ENCODE measurements at places on chromosomes 2 and 18. TPM values are rescaled to one million over a fixed set of nuclear protein-coding genes. Genes with fewer than 3 reads are reported as not detected.

DNA sequence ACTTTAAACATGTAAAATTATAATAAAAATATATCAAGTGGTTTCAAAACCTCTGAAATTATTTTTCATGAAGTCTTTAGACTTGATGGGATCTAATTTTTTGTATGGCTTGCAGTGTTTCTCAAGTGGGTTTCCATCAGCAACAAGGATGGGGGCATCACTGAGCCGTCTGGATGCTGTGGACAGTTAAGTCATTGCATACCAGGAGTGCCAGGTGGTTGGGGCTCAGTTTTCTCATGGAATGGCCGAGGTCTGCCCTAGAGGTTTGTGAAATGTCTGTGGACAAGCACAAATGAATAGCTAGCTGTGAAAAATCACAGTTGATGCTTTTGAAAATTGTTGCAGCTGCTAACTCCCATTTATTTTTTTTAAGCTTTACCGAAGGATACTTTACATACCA is 1.7 kb downstream of the PRELID3A start:
- no peak overlapping the region for H3K4me3 ChIP-seq
- peaks cover 19% of the 10 kb centered on the region for H3K27me3 ChIP-seq
- peaks cover 19% of the 10 kb centered on the region for H3K4me1 ChIP-seq
- no peaks in the 10 kb centered on the region for H3K36me3 ChIP-seq
- no peak overlapping the region for H3K27ac ChIP-seq

DNA sequence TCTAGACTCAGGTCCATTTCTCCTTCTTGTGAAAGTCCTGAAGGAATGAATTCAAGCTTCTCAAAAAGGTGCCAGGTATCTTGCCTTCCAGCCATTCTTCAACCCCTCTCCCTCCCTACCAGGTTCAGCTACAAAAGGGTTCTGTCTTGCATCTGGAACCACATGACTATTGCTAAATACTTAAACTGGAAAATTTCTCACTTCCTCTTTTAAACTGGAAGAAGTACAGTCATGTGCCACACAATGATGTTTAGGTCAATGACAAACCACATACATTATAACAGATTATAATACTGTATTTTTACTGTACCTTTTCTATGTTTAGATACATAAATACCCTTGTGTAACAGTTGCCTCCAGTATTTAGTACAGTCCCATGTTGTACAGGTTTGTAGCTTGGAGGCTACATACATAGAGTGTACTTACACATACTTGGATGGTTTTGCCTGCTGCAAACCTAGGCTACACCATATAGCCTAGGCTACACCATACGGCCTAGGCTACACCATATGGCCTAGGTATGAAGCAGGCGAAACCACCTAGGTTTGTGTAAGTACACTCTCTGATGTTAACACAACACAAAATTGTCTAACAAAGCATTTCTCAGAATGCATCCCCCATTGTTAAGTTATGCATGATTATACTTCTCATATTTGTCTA is 142.0 kb upstream of the DNMT3A start:
- no peak overlapping the region for H3K27ac ChIP-seq
- H3K27me3 ChIP-seq: no peaks in the 10 kb centered on the region
- peaks cover 8% of the 10 kb centered on the region for H3K4me1 ChIP-seq
- no peak for DNase-seq
- H3K4me3 ChIP-seq: no peak overlapping the region

The DES gene
- total RNA-seq: not detected

- H3K4me3 ChIP-seq: no peak overlapping the region
- no peak overlapping the region for H3K27ac ChIP-seq
- no peaks in the 10 kb centered on the region for H3K36me3 ChIP-seq
- DNase-seq: no peak
Observed at GRCh38 chr2:108167699-108168098, 72.1 kb upstream of the SULT1C3 start.

- no peak for DNase-seq
- peaks cover 10% of the 10 kb centered on the region for H3K4me1 ChIP-seq
- peaks cover 66% of the 10 kb centered on the region for H3K27me3 ChIP-seq
Observed at GRCh38 chr2:218855305-218856166, 4.1 kb upstream of the WNT6 start.

The REEP1 gene
- 0.15 TPM for total RNA-seq

The CXCR1 gene
- not detected for total RNA-seq

DNA sequence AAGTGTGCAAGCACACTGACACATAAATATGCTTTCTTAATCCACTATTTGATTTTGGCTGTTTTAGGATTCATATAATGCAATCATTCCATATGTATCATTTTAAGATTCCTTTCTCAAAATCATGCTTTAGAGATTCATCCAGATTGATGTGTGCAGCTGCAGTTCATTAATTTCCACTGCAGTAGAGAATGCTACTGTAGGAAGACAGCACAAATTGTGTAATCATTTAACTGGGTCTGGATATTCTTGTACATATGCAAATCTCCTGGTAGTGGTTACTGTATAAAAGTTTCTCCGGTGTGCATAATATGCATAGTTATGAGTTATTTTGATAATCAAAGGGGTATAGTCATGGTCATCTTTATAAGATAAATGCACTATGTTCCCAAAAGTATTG is 502.5 kb upstream of the ACVR2A start:
- no peak overlapping the region for H3K4me3 ChIP-seq
- no peak overlapping the region for H3K27ac ChIP-seq
- H3K27me3 ChIP-seq: no peaks in the 10 kb centered on the region
- DNase-seq: no peak
- H3K36me3 ChIP-seq: no peaks in the 10 kb centered on the region
- H3K4me1 ChIP-seq: no peaks in the 10 kb centered on the region

DNA sequence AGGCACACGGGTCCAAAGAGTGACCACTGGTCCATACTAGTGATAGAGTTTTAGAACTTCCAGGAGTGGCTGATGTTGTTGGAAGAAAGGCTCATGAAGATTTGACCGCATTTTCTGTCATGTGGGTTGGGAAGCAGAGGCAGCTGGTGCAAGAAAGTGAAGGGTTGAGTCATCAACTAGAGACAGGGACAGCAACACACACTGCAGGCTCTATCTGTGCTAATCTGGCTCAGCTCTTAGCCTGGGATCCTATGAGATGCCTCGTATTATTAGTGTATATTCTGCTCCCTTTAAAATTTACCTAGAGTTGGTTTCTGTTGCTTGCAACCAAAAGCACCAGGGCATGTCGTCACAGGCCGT is 2.5 kb upstream of the SH3RF3 start:
- no peaks in the 10 kb centered on the region for H3K36me3 ChIP-seq
- no peak overlapping the region for H3K27ac ChIP-seq
- peaks cover 36% of the 10 kb centered on the region for H3K27me3 ChIP-seq
- DNase-seq: no peak
- H3K4me3 ChIP-seq: no peak overlapping the region
- peaks cover 11% of the 10 kb centered on the region for H3K4me1 ChIP-seq

DNA sequence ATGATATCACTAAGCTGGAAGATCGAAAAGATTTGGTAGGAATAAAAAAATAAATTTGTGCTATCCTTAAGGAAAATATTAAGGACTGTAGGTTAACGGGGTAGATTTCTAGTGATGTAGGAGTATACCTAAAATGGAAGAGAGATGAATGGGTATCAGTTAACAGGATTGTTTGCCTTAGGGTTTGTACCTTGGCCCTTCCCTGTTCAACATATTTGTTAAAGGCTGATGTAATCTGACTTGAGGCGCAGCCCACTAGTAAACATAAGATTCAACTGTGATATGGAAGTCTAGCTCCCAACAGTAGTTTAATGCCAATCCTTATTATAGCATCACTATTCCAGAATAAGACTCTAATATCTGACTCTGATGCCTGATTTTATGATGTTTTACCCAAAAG is 685.2 kb downstream of the DCC start:
- H3K36me3 ChIP-seq: no peaks in the 10 kb centered on the region
- H3K4me3 ChIP-seq: no peak overlapping the region
- H3K27ac ChIP-seq: no peak overlapping the region
- DNase-seq: no peak
- no peaks in the 10 kb centered on the region for H3K4me1 ChIP-seq

The CD8A gene
- 2.7 TPM for total RNA-seq

DNA sequence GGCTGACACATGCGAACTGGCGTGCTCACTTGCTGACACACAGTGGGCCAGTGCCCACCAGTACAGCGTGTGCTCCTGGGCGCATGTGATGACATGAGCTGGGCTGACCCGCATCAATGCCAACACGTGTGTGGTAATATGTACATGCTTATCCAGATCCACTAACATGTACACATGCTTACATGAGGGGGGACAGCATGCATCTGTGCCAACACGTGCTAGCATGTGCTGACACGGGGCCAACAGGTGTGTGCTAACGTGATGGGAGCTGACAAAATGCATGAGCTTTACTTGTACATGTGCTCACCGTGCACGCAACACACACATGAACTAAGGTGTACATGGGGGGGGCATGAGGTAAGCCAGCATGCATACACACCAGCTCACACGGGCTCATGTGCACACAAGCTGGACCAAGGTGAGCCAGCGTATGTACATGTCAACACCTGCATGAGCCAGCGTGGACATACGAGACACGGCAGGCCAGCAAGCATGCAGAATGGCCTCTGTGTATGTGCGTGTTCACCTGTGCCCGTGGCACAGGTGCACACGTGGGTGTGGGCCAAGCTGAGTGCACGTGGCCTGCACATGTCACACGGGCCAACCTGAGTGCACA is 28.5 kb downstream of the GPC1 start:
- H3K36me3 ChIP-seq: no peaks in the 10 kb centered on the region
- H3K4me3 ChIP-seq: no peak overlapping the region
- H3K4me1 ChIP-seq: no peaks in the 10 kb centered on the region
- no peak overlapping the region for H3K27ac ChIP-seq
- DNase-seq: peak; percentile 6

The CLK1 gene
- total RNA-seq: 114 TPM

The MYO1B gene
- total RNA-seq: 15.6 TPM

- no peaks in the 10 kb centered on the region for H3K4me1 ChIP-seq
- no peak overlapping the region for H3K4me3 ChIP-seq
- no peak overlapping the region for H3K27ac ChIP-seq
- no peaks in the 10 kb centered on the region for H3K36me3 ChIP-seq
Observed at GRCh38 chr2:241569831-241570281, 11.3 kb downstream of the BOK start.

DNA sequence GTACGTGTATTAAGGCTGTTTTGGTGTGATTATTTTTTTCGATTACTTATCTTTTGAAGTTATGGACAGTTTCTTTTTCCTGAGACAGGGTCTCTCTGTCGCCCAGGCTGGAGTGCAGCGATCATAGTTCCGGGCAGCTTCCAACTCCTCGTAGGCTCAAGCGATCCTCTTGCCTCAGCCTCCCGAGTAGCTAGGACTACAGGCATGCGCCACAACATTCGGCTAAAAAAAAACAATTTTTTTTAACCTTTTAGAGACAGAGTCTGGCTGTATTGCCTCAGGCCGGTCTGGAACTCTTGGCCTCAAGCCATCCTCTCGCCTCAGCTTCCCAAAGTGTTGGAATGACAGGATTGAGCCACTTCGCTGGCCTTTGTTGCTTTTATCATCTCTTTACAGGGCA is 945 bp downstream of the HAT1 start:
- H3K27ac ChIP-seq: peak overlapping the region; percentile 98
- peak overlapping the region; percentile 97 for H3K4me3 ChIP-seq
- DNase-seq: no peak
- H3K27me3 ChIP-seq: no peaks in the 10 kb centered on the region
- peaks cover 37% of the 10 kb centered on the region for H3K4me1 ChIP-seq

The HK2 gene
- 53.7 TPM for total RNA-seq

The ACAA2 gene
- 78.4 TPM for total RNA-seq

DNA sequence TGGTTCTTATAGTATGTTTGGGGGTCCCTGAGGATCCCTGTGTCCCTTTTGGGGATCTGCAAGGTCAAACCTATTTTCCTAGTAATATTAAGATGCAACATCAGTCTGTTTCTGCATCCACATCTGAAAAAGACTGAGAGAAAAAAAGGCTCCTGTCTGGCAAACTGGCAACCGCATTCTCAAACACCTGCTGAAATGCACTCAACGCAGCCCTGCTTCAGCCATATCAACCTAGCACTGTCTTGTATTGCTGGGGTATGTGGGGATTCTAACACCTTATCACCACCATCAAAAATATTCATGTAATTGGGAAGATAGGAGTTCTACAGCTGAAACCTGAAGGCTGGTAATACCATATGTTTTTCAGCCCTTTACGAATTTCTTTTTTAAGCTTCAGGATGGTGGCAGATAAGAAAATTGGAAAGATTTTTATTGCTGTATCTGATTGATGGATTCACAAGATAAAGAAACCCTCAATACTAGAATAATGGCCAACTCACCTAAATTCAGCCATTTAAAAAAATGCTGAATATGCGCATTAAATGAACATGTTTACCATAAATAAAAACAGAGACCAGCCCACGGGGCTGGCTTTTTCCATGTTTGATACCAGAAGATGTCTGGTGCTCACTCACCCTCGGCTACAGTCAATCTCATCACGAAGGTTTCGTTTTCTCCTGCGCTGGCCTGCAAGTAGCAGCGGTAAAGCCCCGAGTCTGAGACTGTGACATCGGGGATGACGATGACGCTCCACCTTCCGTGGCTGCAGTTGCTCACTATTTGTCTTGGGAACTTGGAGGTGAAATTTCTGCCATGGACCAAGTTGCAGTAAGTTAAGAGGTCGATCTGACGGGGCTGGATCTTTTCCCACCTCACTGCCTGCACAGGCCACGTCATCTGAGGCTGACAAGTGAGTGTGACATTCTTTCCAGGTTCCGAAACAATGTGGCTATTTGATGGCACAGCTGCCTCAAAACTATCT is 52.3 kb downstream of the CD226 start:
- H3K27ac ChIP-seq: peak overlapping the region; percentile 94
- H3K4me3 ChIP-seq: peak overlapping the region; percentile 27
- DNase-seq: peak; percentile 52
- peaks cover 79% of the 10 kb centered on the region for H3K4me1 ChIP-seq
- H3K27me3 ChIP-seq: no peaks in the 10 kb centered on the region
- peaks cover 72% of the 10 kb centered on the region for H3K36me3 ChIP-seq

DNA sequence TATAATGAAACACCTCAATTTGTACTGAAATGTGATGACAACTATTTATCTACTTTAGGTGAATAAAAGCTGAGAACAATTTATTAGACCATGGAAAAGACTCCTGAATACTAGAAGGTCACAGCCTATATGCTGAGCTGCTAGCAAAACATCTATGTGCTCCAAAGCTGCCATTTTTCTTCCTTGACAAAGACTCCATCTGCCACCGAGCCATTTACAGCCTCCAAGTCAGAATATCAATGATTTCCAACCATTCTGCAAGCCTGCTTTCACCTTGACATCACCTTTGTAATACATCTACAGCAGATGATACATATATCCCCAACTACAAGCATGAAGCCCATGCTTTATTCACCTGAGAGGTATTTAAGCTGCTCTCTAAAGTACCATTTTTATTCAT is 84.9 kb downstream of the BAZ2B start:
- H3K27me3 ChIP-seq: no peaks in the 10 kb centered on the region
- no peak overlapping the region for H3K27ac ChIP-seq
- no peak overlapping the region for H3K4me3 ChIP-seq
- no peaks in the 10 kb centered on the region for H3K4me1 ChIP-seq
- DNase-seq: no peak
- H3K36me3 ChIP-seq: no peaks in the 10 kb centered on the region

GRCh38 chr2:20223407-20224163 is 1.3 kb downstream of the SDC1 start:
- H3K27me3 ChIP-seq: peaks cover 41% of the 10 kb centered on the region
- H3K4me1 ChIP-seq: peaks cover 6% of the 10 kb centered on the region
- no peak overlapping the region for H3K27ac ChIP-seq
- no peak overlapping the region for H3K4me3 ChIP-seq
- no peak for DNase-seq

- H3K4me3 ChIP-seq: no peak overlapping the region
- no peak overlapping the region for H3K27ac ChIP-seq
- no peaks in the 10 kb centered on the region for H3K4me1 ChIP-seq
- DNase-seq: no peak
- peaks cover 27% of the 10 kb centered on the region for H3K27me3 ChIP-seq
Observed at GRCh38 chr2:196808083-196808665, 981 bp downstream of the C2orf66 start.

- H3K36me3 ChIP-seq: no peaks in the 10 kb centered on the region
- no peak overlapping the region for H3K4me3 ChIP-seq
- H3K27ac ChIP-seq: no peak overlapping the region
- H3K4me1 ChIP-seq: peaks cover 25% of the 10 kb centered on the region
- DNase-seq: peak; percentile 25
Observed at GRCh38 chr2:239630618-239631286, 229.9 kb upstream of the HDAC4 start.

All from activated CD4-positive, alpha-beta memory T cell treated with anti-CD3 and anti-CD28 coated beads for 36 hours (primary cell).